Occipital lobe (tissue), 3 donors: ENCODE measurements at places on chromosomes 3 and 15. TPM values are rescaled to one million over a fixed set of nuclear protein-coding genes. Genes with fewer than 3 reads are reported as not detected.
A peak's percentile ranks its signal among the peaks of the same experiment; 100 is the strongest.

DNA sequence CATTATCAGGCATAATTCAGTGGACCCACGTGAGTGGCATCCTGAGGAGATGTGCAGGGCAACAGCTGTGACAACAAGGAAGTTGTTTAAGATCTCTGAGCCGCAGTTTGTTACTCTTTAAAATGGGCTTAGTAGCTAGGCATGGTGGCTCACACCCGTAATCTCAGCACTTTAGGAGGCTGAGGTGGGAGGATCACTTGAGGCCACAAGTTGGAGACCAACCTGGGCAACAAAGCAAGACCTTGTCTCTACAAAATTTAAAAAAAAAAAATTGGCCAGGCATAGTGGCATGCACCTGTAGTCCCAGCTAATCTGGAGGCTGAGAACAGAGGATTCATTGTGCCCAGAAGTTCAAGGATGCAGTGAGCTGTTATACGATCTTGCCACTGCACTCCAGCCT lies 12.2 kb downstream of the SUCLG2 start:
- DNase-seq, result no peak

- DNase-seq, result no peak
Observed at GRCh38 chr15:77525907-77526594, 105.4 kb downstream of the HMG20A start.

DNA sequence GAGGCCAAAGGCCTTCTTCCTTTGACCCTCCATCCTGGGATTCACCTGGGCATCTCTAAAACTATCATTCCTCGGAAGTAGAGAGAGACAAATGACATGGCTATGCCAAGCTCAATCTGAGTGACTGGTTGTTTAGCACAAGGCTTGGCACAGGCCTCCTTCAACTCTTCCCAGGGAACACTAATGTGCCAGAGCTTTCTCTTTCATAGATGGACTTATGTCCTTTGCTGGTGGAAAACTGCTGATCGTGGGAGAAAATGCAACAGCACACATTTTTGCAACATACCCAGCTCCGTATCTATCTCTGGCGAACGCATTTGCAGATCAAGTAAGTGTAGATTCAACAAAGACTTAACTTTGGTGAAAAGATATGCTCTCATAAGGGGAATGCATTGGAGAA lies 36.5 kb downstream of the AQP9 start:
- no peak for DNase-seq

CSPG4 gene
- 5.5 TPM for total RNA-seq

CFAP100 gene
- total RNA-seq, result 2.0 TPM

DNA sequence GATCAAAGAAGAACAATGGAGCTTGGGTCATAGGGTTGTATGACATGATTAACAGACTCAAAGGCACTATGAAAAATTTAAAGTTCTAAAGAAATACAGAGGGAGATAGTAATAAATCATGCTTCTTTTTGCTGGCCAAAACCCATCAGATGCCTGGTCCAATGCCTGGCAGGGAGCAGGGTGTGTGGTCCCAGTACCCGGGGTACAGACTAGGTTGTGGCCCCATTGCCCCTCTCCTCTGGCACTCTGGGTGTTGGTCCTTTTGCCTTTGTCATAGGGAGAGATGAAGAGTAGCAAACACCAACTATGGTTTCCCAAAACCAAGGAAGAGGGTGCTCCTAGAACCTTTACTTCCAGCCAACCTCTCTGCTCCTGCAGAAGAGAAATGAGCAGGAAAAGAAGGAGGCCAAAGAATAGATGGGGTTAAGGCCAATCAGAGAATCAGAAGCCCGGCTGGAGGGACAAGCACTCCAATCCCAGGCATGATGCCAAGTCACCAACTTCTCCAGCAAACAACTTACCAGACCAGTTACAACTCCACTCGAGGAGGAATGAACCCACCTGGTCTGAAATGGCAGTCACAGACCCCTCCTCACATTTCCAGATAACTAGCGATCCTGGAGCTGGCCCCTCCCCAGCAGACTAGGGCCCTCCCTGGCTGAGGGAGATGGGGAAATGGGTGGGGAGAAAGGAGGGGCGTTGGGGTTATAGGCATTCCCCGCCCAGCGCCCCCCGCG lies 1.8 kb downstream of the IGDCC3 start:
- no peak for DNase-seq

GRCh38 chr3:172256101-172256734 lies 192.0 kb downstream of the GHSR start:
- peak; percentile 24 for DNase-seq

- no peak for DNase-seq
Observed at GRCh38 chr3:168473334-168473890, 377.7 kb upstream of the GOLIM4 start.

DNA sequence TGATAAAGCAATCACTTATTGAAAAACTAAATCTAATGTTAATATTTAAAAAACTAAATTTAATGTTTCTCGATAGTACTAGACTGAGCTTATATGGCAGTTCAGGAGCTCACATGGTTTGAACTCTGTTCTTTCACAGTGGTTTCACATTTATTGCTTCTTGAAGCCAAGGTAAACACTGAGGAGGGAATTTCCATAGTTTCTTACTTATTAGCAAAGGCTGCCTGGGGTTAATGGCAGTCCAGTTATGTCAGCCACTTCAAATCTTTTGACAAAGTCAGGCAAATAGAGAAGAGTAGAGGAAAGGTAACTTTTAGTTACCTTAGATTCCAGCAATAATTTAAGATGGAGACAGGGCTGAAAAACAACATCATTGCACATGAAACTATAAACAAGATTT lies 831.5 kb downstream of the ROBO2 start:
- no peak for DNase-seq

DNA sequence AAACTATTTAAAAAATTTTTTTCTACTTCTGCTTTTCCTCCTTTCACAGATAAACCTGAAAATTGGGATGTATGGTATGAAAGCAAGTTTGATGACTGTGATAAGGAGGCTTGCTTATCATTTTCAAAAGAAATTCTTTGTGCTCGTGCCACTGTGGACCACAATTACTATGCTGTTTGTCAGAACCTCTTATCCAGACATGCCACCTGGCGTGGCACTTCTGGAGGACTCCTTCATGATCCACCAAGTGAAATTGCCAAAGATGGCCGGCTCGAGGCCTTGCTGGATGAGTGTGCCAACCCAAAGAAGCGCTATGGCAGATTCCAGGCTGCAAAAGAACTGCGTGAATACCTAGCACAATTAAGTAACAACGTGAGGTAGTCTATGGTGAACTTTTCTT lies 17.8 kb downstream of the DIPK2A start:
- no peak for DNase-seq

AZI2 gene
- total RNA-seq, result 47.9 TPM

DNA sequence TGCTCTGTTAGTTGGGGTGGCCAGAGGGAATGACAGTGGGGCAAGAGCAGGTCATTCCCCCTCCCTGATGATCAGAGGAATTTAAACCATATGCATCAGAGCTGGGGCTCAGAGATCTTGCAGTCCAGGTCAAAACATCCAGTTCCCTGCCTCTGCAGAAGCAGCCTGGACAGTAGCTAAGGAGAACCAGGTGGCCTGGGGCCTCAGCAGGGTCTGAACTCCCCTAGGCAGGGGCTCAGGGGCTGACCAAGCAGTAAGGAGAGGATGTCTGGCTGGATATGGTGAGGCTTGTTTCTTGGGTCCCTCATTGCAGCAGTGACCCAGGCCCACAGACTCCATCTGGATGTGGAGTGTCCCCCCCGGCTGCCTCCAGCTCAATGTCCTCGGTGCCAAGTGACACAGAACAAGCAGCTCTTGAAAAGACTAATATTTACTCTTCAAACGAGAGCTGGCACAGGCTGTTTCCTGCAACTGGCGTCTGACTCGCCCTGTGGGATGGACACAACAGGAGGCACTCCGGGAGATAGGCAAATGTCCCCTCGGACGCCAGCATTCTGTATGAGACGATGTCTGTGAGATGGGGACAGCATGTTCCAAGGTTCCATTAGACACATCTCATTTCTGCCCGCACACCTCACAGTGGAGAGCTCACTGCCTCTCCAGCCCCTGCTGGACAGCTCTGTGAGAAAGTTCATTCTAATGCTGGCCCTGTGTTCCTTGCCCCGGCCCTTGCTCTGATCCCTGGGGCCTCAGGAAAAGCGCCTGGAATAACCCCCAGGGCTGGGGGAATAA lies 37.1 kb downstream of the SEC22C start:
- no peak for DNase-seq

HDAC11 gene
- 12.6 TPM for total RNA-seq

GRCh38 chr15:70374096-70374495 lies 276.4 kb upstream of the TLE3 start:
- no peak for DNase-seq

ZNF80 gene
- not detected for total RNA-seq

DNA sequence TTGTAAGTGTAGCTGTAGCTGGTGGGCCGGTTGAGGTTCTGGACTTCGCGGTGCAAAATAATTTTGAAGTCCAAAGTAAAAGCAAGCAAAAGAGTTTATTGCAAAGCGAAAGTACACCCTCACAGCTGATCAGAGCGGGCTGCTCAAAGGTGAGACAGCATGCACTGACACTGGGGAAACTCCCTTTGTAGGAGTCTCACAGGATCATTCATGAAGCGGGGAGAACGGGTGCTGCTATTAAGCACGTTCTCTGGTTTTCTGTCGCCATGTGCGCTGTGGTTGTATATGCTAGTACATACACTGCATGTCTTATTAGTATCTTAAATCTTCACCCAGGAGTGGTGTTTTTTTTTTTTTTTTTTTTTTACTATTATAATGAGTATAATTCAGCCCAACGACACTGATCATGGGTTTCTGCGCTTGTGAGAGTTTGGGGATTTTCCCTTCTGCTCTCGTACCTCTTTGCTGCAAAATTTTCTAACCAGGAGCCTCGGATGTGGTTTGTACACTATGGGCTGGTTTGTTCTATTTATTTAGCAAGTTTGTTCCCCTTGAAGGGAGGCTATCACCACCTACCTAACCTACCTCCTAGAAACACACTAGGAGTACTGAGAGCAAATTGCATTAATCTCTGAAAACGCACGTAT lies 1.4 kb upstream of the AP4E1 start:
- DNase-seq, result no peak

GRCh38 chr3:59406943-59407342 lies 357.1 kb upstream of the CFAP20DC start:
- no peak for DNase-seq

- DNase-seq, result no peak
Observed at GRCh38 chr3:162390891-162391290, 894.3 kb downstream of the OTOL1 start.

- DNase-seq, result no peak
Observed at GRCh38 chr3:39124876-39125840, 17.7 kb downstream of the TTC21A start.

PAQR5 gene
- total RNA-seq, result 1.1 TPM

DNA sequence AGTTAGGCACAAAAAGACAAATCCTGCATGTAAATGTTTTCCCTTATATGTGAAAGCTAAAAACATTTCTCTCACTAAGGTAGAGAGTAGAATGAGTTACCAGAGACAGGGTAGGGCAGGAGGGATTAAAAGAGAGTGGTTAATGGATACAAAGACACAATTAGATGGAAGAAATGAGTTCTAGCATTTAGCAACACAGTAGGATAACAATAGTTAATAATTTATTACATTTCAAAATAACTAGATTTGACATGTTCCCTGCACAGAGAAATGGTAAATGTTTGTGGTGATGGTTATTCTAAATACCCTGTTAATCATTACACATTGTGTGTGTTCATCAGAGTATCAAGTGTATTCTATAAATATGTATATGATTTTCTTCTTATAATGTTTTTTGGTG lies 1400.7 kb downstream of the OTOL1 start:
- no peak for DNase-seq

TUSC7 gene
- not detected for total RNA-seq

ULK4 gene
- 21.1 TPM for total RNA-seq

GRCh38 chr15:68504681-68505170 lies 72.8 kb upstream of the ITGA11 start:
- no peak for DNase-seq

FHIT gene
- total RNA-seq, result 3.6 TPM
